NCI-H1930 (cell line): ENCODE measurements at places on chromosomes 7 and 10.

- peak; percentile 69 for DNase-seq
These were observed 208.7 kb upstream of the PHYHIPL start for GRCh38 chr10:58967551-58968388.

DNA sequence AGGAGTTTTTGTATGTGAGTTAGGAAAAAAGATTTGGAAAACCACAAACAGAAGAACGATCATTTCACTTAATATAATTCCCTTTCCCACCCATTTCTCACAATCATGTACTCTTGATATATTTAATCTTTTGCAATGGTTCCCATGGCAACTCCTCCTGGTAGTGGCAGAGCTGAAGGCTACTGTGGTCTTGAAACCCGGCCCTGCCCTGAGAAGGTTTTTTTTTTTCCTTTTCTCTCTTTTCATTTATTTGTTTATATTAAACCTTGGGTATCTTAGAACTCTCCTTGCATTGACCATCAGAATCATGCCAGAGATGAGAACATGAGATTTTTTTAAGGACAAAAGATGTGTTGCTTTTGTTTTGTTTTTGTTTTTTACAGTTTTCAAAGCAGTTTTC lies 566.1 kb upstream of the NRP1 start:
- no peak for DNase-seq

DNA sequence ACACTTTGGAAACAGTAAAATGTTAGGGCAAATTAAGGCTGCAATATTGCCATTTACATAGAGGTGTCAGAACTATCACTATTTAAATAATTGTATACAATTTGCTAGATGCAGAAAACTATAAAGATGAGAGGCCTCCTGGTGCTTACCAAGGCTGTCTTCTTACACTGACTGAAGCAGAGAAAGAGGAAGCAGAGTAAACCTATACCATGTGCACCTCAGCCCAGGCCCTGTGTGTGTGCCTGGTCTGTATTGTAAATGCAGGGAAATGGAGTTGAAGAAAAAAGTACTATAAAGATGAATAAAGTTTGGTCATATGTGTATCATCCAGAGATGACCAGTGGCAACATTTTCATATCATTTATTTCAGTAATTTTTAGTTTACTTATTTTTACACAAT lies 29.2 kb downstream of the ELMO1 start:
- no peak for DNase-seq

- no peak for DNase-seq
These were observed 414.5 kb upstream of the COBL start for GRCh38 chr7:51731075-51731474.

DNA sequence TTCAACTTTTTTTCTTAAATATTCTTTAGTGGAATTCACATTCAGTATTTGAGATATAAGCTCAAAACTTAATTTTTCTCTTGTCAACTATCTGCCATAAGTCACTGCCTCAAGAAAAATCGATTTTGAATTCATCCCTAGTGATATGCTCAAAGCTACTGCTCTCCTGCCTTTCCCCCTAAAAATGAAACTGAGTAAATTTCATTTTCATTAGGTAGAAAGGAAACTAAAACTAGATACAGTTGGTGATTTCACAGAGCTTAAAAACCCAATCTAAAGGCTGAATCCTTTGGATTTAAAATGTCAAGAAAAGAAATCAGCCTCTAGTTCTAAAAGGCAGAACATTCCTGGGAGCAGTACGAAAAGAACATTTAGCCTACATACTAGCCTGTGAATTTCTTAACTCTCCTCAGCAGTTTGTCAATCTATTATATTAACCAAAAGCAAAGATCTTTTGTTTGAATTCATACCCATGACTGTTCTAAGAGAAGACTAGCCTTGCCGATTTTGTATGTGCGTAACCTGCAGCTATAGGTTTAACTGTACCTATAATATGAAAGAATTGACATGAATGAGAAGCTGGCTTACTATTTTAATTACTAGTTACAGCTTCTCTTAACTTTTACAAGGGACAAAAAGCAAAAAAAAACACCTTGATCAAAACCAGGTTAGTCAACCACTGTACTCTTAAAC lies 4.9 kb upstream of the FAM53B start:
- DNase-seq: no peak

DNA sequence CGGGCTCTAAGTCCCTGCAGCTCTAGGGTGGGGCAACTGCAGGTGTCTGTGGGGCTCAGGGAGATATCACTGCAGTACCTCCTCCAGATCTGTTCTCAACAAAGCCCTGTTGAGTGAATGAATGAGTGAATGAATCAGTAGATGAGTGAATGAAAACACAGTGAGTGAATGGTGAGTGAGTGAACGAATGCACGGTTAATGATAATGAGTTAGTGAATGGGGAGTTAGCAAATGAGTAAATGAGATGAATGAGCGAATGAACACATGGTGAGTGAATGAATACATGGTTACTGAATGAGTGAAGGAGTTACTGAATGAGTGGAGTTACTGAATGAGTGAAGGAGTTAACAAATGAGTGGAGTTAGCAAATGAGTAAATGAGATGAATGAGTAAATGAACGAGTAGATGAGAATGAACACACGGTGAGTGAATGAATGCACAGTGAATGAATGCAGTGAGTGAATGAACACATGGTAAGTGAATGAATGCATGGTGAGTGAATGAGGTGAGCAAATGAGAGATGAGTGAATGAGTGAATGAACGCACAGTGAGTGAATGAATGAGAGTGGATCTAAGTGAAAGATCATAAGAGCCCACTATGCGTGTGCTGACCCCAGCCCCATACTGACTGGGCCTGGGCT lies 34.3 kb downstream of the STK32C start:
- DNase-seq: no peak

- no peak for DNase-seq
These were observed 6.4 kb upstream of the ORAI2 start for GRCh38 chr7:102427019-102427405.

- no peak for DNase-seq
These were observed 8.5 kb downstream of the CALML3 start for GRCh38 chr10:5533098-5533731.

DNA sequence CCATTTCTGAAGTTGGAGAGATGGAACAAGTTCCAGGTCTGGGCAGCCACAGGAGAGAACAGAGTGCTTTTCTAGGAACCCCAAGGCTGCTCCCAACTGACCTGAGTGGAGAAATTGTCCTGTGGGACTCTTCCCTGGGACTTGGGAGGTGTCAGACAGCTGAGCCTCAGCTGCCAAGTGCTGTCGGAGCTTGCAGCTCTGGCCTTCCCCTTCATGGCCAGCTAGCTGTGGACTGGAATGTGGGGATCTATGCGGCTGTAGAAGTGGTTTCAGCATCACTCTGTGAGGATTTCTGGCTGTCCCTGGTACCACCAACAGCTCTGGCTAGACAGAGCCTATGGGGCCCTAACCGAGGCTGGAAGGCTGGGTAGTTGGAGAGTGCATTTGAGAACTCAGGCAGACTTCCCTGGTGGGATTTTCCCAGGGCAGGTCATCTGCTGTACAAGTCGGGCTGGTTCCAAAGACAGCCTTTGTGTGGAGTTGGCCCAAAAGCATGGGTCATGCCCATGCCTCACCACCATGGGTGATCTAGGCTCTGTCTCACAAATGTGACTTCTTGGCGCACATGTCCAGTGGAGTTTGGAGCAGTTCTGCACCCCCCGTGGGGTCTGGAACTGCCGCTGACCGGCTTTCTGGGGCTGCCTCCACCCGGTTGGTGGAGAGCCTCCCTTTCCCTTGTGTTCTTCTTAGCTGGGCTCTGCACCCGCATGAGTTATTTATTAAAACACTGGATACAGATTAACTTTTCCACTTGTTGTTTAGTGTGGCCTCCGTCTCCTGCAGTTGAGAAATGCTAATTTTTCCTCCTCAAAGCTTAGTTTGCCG lies 10.9 kb downstream of the SUFU start:
- no peak for DNase-seq

DNA sequence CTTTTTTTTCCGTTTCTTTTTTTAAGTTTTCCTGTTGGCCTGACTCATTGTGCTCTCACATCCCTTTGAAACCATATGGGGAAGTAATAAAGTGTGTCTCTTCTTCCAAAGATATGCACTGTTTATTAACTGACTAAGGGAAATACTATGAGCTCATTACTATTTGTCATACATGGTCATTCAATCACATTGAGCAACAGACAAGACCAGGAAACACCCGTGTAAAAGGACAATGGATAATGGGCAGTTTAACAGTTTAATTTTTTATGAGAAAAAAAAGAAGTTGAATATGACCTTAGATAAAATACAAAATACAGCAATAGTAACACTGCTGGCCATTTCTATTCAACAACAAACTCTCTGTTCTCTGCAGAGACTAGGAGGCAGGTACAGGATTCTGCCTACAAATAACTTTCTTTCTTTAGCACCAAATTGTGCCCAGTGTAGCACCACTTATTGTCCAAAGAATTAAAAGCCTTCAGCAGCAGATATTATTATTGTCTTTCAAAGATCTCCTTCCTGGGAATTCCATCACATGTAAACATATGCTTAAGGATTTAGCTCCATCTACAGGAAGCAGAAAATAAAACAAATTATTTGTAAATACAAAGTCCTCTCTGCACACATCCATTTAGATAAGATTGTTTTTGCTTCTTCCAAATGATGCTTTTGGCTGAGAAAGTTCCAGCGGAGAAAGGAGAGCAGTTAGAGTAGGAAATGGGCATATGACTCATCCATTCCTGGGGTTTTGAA lies 55.0 kb upstream of the AKR1E2 start:
- no peak for DNase-seq

GRCh38 chr7:38171623-38172391 lies 6.2 kb upstream of the STARD3NL start:
- no peak for DNase-seq

DNA sequence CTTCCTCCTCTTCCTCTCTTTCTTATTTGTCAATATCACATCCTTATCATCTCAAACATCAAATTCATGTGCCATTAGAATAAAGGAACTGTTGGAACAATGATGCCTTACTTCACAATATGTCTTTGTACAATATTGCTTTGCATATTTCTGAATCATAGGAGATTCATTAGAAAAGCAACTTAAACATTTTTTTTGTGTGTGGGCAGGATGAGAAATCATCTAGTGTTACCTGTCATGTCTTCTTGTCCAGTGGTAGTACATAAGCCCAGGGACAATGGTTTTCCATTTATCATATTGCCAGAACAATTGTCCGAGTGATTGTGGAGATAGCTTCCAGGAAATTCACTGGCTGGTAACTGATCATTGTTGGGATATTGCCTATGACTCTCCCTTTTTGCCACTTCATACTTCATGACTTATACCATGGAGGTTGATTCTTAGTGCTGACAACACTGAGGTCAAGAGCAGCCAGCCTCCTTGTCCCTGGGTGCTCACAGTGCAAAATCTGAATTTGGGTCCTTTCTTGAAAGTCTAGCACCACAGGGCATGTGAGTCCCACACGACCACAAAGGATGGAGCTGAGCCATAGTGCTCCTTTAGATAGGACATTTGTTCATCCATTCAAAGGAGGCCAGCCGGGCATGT lies 215.0 kb downstream of the MDFIC start:
- no peak for DNase-seq

DNA sequence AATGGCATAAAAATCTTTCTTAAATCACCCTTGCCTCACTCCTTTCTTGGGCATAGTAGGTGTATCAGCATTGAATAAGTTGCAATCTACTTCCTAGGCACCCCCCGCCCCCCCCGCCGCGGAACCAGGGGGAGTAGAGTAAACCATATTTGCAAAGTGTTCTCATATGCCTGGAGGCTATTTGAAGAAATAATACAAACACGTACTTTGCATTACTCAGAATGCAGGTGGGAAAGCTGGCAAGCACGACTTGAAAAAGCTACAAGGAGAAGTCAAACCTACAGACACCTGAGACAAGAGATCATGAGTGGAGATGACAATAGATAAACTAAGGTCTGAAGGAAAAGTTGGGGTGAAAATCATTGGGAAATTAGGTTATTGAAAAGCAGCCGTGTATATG lies 65.6 kb downstream of the POM121L12 start:
- DNase-seq: no peak

GRCh38 chr7:157568770-157569584 lies 232.2 kb downstream of the DNAJB6 start:
- DNase-seq: no peak

DNA sequence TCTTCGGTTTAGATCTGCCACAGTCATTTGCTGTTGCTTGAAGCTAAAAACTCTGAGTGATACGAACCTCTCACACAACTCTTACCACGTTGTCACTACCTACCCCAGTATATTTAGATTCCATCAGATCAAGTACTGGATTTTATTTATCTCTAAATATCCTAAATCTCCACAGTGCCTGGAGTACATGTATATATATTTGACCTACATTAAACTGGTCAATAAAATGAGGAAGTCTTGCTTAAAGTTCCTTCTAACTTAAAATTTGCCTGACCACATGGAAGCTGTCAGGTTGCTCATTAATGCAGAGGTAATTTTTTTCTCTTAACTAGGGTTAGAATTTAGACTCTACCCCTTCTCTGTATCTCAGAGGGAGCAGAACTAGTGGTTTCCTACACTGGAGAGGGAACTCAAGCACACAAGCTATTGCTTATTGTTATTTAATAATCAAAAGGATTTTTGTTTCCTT lies 3.1 kb upstream of the MACC1 start:
- DNase-seq: no peak

DNA sequence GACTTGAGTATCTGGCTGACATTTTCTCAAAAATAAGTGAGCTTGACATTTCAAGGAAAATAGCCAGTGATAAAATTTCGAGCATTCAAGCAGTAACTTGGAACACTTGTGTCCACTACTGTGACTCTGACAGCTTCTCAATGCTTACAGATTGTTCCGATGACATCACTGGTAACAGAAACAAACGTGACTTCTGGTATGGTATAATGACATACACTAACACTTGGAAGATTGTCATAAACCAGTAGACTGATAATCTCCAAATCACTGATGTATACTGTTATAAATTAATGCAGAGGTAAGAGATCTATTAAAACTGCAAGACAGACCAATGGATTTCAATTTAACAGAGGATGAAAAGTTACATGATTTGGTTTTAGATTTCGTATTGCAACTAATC lies 6.5 kb downstream of the MINDY3 start:
- DNase-seq: no peak

DNA sequence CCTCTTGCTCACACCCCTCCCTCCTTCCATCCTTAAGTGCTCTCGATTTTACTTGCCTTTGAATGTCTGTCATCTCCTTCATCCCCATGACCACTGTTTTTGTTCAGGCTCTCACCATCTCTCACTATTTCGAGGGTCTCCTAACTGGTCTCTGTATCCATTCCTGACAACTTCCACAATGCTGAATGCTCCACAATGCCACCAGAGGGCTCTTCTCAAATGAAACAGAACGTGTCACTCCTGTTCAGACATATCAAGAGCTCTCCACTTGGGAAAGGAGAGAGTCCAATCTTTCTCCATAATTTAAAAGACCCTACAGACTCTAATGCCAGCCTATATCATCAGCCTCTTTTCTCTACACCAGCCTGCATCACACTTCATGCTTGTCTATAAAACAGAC lies 9.0 kb upstream of the SLC13A1 start:
- no peak for DNase-seq

- DNase-seq: no peak
These were observed 120.3 kb downstream of the NRP1 start for GRCh38 chr10:33214174-33214573.

DNA sequence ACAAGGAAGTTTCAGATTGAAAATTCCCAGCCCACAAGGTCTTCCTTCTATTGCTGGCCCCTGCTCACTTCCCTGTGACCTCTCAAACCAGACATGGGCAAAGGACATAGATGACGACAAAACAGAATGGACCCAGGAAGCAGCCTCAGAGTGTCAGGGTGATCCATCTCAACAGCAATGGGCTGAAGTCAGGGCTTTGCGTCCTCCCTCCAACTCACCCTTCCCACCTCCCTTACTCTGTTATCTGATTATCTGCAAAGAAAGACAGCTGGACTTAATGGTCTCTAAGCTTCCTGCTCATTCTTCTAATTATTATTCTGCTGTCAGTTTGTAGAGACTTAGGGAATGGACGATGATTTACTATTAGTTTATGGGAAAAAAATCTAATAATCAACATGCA lies 115.9 kb downstream of the PIP4K2A start:
- DNase-seq: no peak
